ENCODE measurements at places on chromosomes 5 and 9. TPM values are rescaled to one million over a fixed set of nuclear protein-coding genes. Genes with fewer than 3 reads are reported as not detected.

GRCh38 chr9:137294681-137295237 lies 7.3 kb downstream of the NRARP start:
- H3K4me3 ChIP-seq, result peak overlapping the region; percentile 52
- H3K27me3 ChIP-seq, result peaks cover 92% of the 10 kb centered on the region
- peaks cover 22% of the 10 kb centered on the region for H3K4me1 ChIP-seq
- DNase-seq, result no peak
- no peak overlapping the region for H3K27ac ChIP-seq
- no peaks in the 10 kb centered on the region for H3K36me3 ChIP-seq

- H3K4me3 ChIP-seq, result no peak overlapping the region
- H3K4me1 ChIP-seq, result no peaks in the 10 kb centered on the region
- no peaks in the 10 kb centered on the region for H3K27me3 ChIP-seq
Measured at GRCh38 chr5:89384391-89384790, 501.4 kb upstream of the MEF2C start.

GRCh38 chr5:56164376-56164775 lies 68.8 kb downstream of the ANKRD55 start:
- no peak overlapping the region for H3K27ac ChIP-seq
- H3K4me3 ChIP-seq, result no peak overlapping the region
- no peaks in the 10 kb centered on the region for H3K36me3 ChIP-seq
- H3K4me1 ChIP-seq, result peaks cover 4% of the 10 kb centered on the region

The INSL6 gene
- total RNA-seq, result not detected

DNA sequence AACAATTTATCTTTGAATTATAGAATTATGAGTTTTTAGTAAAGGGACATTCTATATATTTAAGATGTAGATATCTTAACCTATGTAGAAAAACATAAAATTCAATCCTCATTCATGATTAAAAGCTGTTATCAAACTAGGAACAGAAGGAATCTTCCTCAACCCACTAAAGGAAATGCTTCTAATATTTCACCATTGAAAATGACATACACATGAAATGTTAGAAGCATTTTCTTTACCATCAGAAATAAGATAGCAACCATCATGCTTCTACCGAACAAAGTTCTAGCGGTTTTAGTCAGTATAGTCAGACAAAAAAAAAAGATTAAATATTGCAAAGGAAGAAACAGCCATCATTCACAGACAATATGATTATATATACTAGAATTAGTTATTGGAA lies 32.2 kb downstream of the SHOC1 start:
- H3K27me3 ChIP-seq, result no peaks in the 10 kb centered on the region
- no peak overlapping the region for H3K27ac ChIP-seq
- H3K36me3 ChIP-seq, result no peaks in the 10 kb centered on the region
- no peak overlapping the region for H3K4me3 ChIP-seq
- H3K4me1 ChIP-seq, result no peaks in the 10 kb centered on the region
- no peak for DNase-seq

All from esophagus muscularis mucosa (tissue), 4 donors.